ENCODE measurements at places on chromosomes 1 and 21.

GRCh38 chr21:27201197-27201596 lies 234.3 kb upstream of the ADAMTS5 start:
- no peak for DNase-seq

GRCh38 chr21:45511661-45512431 lies 30.4 kb downstream of the SLC19A1 start:
- no peak for DNase-seq

DNA sequence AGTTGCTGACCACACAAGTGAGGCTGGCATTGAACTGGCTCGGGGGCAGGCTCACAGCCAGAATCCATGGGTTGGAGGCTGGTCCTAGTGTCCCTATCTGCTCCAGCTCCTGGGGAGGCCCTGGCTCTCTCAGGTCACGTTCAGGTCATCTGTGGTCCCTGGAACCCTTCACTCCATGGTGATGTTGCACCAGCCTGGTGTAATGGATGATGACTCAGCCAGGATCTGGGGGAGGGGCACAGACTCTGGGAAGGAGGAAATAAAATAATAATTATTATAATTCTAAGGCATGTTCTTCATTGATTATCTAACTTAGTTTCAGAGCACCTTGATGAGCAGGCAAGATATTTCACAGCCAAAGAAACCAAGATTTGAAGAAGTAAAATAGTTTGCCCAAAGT lies 26.6 kb upstream of the FCRL4 start:
- DNase-seq: no peak

DNA sequence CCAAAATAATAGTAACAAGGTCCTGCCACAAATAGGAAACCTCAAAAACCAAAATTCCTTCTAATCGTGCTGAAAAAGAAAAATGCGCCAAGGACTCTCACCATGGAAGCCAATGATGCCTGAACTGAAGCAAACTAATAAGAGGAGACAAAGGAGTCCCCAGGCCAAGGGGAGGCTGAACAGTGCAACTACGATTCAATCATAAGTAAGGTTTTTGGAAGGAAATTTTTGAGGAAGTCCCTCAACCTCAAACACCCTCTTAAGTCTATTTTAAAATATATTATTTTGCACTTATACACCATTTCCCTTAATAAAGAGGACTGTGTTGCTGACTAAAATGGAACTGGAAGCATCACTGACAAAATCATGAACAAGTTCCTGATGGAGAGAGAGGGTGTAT lies 1.7 kb upstream of the ARHGAP29 start:
- DNase-seq: no peak

DNA sequence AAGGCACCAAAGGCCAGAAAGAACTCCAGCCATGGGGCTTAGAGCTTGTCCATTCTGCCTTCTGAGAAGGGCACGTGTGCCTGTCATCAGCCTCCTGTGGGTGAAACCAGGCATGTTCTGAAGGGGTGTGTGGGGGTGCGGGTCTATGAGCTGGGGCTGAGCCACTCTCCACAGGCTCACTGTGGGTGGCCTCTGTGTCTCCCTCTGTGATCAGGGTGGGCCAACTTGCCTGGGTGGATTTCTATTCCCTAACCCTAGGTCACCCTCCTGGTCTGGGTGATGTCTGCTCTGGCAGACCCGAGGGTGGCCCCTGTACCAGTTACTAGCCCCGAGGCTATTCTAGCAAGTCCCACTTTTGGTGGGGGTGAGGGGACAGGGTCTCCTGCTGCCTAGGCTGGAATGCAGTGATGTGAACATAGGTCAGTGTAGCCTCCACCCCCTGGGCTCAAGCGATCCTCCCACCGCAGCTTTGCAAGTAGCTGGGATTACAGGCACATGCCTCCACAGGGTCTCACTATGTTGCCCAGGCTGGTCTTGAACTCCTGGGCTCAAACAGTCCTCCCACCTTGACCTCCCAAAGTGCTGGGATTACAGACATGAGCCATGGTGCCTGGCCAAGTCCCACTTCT lies 94.4 kb downstream of the TRIM11 start:
- DNase-seq: no peak

All from activated CD8-positive, alpha-beta memory T cell treated with anti-CD3 and anti-CD28 coated beads, Interleukin-2, amount 50 U/mL, for 4 hours (primary cell).